Stimulated activated CD4-positive, alpha-beta T cell treated with anti-CD3 and anti-CD28 coated beads, Interleukin-1b, Interleukin-23, amount 100 ng/mL, for 1 hour (primary cell): ENCODE measurements at places on chromosomes 5 and 9.

GRCh38 chr9:95147452-95148207 lies 169.9 kb downstream of the FANCC start:
- no peak for DNase-seq

DNA sequence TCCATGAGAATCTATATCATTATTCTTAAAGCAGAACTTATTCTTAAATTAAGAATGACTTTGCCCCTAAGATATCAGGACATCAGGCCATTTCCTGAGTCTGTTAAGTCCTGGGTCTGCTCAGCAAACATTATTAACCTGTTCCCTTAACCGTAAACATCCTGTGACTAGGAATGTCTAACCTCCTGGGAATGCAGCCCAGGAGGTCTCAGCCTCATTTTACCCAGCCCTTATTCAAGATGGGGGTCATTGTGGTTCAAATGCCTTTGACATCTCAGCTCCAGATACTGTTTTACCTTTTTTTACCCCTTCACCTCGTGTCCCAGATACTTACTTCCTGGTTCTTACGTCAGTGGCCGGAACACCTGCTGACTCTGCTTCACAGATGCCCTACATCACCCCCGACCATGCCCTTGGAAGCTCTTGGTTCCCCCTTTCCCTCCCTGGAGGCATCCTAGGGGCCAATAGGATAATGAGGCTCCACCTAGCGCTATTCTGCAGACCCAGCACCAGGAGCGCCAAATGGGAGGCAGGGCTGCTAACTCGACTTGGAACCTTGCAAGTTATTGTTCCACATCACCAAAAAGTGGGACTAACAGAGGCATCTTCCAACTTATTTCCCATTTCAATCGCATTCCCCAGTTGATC lies 182.5 kb downstream of the MED10 start:
- DNase-seq, result no peak

DNA sequence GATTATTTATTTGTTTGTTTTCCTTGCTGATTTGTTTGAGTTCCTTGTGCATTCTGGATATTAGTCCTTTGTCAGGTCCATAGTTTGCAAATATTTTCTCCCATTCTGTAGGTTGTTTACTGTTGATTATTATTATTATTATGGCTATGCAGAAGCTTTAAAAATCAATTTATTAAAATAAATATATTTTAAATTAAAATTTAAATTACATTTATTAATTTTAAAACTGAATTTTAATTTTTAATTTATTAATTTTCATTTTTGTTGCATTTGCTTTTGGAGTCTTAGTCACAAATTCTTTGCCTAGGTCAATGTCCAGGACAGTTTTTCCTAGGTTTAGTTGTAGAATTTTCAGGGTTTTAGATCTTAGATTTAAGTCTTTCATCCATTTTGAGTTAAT lies 50.9 kb downstream of the SVEP1 start:
- DNase-seq, result no peak

DNA sequence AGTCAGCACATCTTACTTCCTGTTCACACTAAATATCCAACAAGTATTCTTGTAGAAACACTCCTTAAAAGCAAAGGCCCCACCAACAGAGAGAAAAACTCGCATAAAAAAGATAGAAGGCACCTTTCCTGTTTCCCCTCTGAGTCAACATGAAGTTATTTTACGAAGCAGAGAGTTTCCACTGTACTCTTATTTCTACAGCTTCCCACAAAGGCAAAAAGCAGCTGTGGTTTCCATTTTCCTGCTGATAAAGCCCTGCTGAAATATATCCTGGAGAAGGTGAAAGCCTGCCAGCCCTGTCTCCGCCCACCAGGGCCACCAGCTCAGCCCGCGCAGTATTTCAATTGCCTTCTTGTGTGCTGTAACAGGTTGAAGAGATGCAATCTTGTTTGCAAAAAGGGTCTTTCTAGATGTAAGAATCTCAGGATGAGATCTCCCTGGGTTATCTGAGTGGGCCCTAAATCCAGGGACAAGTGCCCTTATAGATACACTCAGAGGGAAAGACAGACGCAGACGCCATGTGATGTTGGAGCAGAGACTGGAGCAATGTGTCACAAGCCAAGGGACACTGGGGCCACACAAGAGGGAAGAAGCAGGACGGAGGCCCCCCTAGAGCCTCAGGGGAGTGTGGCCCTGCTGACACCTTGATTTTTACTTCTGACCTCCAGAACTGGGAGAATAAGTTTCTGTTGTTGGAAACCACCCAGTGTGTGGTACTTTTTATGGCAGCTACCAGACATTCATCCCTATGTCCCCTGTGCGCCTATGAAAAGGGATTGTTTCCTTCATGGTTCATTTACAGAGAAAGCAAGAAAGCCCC lies 19.9 kb downstream of the SEMA4D start:
- no peak for DNase-seq

DNA sequence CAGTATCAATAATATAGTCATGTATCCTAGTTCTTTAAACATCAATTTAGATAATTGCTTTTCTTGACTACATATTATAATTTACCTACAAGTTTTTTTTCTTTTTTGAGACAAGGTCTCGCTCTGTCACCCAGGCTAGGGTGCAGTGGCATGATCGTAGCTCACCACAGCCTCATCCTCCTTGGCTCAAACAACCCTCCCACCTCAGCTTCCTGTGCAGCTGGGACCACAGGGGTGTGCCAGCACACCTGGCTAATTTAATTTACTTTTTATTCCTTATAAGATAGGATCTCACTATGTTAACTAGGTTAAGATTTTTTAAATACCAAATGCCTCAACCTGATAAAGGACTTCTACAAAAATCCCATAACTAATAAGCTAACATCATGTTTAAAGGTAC lies 21.1 kb downstream of the UIMC1 start:
- DNase-seq, result no peak

DNA sequence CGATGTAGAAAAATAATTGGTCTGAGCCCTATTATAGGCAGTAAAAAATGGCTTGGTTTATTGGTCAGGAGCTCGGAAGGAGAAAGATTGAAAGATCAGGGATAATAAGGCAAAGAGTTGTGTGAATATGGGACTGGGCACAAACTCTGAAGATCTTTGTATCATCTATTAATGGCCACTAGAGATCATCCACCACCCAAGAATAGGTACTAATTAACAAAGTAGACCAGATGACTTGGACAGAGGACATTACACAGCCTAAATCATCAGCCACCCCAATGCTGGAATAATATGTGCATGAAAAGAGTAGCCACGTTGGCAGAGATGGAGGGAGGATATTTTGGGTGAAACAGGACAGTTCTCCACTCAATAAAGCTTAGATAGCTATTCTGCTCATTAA lies 364.1 kb downstream of the EFNA5 start:
- no peak for DNase-seq

GRCh38 chr5:170292179-170293104 lies 5.1 kb downstream of the LCP2 start:
- DNase-seq, result no peak

- no peak for DNase-seq
These were observed 86.6 kb downstream of the KCNN2 start for GRCh38 chr5:114448481-114448880.

DNA sequence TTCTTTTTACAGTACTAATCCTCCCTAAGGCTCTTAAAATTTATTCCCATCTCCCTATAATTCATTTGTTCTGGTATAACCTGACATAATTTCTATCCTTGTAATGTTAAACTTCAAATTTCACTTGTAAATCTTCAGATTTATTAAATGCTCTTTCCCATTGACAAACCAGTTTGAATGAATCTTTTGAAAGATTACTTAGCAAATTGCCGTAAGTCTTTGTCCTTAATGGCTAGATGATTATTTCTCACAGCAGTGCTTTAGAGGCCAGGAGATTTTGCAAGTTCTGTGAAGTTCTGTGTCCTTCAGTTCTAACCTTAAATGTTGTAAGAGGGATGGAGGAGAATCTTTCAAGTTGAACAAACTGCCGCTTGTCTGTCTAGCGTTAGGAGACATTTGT lies 4.2 kb downstream of the SLC44A1 start:
- DNase-seq, result no peak

- DNase-seq, result no peak
These were observed 1.1 kb downstream of the PTGER4 start for GRCh38 chr5:40680741-40681362.

DNA sequence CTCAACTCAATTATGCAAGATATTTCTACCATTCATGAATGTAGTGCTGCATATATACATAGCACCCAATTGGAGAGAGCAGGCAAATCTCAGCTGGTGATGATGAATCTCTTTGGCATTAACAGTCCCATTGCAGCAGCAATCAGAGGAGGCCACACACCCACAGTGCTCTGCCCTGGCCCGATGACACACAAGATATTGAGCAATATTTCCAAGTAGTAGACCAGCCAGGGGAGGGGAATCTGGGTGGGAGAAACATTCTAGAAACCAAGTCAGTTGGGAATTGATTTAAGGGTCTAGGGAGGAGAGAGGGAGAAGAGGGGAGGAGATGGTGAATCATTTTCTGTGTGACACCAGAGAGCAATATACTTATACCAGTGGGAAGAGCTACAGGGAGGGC lies 14.9 kb upstream of the C5orf63 start:
- no peak for DNase-seq

DNA sequence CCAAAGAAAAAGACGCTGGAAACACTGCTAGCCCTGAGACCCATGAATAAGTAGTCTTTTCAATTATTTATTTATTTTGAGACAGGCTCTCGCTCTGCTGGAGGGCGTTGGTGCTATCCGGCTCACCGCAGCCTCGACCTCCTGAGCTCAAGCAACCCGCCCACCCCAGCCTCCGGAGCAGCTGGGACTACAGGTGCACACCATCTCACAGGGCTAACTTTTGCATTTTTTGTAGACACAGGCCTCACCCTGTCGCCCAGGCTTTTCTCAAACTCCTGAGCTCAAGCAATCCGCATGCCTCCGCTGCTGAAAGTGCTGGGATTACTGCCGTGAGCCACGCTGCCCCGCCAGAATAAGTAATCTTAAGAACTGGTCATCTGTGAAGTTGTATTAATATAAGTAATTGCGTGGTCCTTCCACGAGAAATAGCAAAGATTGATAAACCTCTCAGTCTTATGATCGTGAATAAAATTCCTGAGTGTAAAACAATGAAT lies 1.6 kb downstream of the ANXA2R start:
- no peak for DNase-seq

DNA sequence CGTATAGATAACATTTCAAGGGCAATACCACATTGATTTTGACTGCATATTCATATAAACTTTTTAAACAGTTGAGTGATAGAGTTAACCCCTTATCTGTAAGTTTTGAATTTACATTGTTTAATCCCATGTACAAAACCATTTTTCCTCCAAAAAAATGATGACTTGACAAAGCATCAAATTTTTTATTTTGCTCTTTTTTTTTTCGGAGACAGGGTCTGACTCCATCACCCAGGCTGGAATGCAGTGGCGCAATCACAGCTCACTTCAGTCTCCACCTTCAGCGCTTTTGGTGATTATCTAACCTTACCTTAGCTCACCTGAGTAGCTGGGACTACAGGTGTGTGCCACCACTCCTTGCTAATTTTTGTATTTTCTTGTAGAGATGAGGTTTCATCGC lies 1670.1 kb upstream of the CDH9 start:
- no peak for DNase-seq

DNA sequence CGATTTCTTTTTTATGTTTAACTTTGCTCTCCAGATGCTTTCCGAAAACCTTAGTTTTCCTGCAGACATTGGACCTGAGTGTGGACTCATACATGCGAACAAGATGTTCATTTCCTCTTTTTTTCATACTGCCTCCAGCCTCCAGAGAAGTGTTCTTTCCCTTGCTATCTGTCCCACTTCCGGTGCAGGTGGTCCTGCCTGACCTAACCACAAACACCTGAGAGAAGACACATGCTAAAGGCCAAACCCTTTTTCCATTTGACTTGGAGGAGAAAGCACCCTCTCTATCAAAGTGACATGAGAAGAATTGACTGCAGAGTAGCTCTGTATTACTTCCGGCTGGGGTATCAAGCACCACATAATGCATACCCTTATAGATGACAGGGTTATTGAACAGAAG lies 334.0 kb downstream of the ARHGEF28 start:
- DNase-seq, result no peak

DNA sequence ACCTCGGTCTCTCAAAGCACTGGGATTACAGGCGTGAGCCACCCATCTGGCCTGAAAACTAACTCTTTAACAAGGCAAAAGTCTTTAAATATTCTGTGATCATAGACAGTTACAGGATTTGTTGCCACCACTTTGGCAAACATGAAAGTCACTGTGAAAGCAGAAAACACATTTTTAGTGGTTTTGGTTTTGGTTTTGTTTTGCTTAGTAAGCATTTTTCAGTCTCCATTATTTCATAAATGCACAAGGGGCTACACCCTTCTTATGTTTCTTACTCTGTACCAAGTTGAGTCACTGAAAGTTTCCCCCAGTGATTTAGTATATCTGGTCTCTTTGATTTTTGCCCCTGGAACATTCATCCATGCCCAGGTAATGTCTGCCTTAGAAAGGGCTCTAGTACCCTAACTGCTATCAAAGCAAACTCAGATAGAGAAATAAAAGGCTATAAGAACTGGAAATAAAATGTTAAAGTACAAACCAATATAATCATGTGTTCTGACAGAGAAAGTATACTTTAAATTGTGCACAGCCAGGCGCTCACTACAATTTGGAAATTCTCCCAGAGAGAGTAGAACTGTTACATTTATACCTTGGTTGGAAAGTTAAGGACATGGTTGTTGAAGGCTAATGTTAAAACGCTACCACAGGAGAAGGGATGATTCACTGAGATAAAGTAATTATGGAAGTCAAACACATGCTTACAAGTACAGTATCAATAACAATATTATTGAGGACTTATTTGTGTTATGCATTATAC lies 1022.5 kb upstream of the DMAC1 start:
- DNase-seq, result no peak

DNA sequence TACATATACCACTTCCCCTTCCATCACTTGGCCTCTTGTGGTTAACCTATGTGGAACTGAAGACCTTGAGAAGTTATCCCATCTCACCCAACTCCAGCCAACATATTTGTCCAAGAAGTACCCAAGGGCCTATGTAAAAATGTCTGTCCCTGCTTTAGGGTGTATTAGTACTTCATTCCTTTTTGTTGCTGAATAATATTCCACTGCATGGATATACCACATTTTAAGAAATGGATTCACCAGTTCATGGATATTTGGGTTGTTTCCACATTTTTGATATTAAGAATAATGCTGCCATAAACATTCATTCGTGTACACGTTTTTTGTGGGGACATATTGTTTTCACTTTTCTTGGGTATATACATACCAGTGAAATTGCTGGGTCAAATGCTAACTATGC lies 28.6 kb downstream of the IDNK start:
- DNase-seq, result no peak

DNA sequence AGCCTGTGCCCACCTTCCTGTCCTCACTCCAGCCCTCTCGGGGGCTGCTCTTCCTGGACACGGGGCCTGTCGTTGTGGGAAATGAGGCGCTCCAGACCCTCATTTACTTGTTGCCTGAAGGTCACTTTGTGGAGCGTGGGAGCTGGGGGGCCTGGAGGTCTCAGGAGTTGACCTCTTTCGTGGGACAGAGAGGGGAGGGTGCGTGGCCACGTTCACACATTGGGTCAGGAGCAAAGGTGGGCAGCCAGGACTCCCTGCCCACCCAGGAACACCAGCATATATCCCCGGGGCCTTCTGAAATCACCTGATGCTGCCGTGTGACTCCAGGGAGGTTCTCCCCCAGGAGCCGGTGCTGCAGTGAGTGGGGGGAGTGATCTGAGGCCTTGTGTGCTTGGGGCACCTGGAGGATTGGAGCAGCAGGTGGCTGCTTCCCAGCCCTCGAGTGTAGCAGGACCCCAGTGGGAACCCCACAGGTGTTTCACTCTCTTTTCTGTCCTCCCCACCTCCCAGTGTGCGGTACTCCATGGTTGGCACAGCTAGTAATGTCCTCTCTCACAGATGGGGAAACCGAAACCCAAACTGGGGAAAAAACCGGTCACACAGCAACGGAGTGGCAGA lies 20.3 kb downstream of the NCS1 start:
- DNase-seq, result no peak
